Fibroblast of villous mesenchyme (primary cell): ENCODE measurements at places on chromosomes 11 and 22. TPM values are rescaled to one million over a fixed set of nuclear protein-coding genes. Genes with fewer than 3 reads are reported as not detected.

ANGPTL5 gene
- total RNA-seq, result not detected in 2 replicates

EIF3F gene
- total RNA-seq, result 182 and 216 TPM in 2 replicates

PAX6 gene
- not detected in 2 replicates for total RNA-seq

DNA sequence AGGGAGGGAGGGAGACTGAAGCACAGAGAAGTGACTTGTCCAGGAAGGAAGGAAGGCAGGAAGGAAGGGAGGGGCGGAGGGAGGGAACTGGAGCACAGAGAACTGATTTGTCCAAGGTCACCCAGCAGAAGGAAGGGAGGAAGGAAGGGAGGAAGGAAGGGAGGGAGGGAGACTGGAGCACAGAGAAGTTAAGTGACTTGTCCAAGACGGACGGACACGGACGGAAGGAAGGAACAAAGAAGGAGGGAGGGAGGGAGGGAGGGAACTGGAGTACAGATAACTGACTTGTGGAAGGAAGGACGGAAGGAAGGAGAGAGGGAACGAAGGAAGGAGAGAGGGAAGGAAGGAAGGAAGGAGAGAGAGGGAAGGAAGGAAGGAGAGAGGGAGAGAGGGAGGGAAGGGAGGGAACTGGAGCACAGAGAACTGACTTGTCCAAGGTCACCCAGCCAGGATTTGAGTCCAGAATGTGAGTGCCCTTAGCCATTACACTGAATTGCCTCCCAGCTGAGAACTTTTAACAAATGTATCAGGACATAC is 1.5 kb downstream of the SLC35F2 start:
- DNase-seq, result no peak

OR8G1 gene
- total RNA-seq, result under 0.01 TPM in 1 of 2 replicates, not detected in the other

GRCh38 chr11:121372671-121373429 is 79.3 kb upstream of the SORL1 start:
- DNase-seq, result no peak

OR52E8 gene
- total RNA-seq, result not detected in 2 replicates

OR5B21 gene
- total RNA-seq, result under 0.01 TPM in 1 of 2 replicates, not detected in the other

SLC22A8 gene
- total RNA-seq, result not detected in 2 replicates

GRCh38 chr11:96242191-96242847 is 100.7 kb downstream of the MAML2 start:
- DNase-seq, result peak; percentile 84

GRCh38 chr11:12715131-12715530 is 40.9 kb downstream of the TEAD1 start:
- DNase-seq, result no peak

- no peak for DNase-seq
Measured at GRCh38 chr11:1970956-1971355, 23.8 kb downstream of the MRPL23 start.

DNA sequence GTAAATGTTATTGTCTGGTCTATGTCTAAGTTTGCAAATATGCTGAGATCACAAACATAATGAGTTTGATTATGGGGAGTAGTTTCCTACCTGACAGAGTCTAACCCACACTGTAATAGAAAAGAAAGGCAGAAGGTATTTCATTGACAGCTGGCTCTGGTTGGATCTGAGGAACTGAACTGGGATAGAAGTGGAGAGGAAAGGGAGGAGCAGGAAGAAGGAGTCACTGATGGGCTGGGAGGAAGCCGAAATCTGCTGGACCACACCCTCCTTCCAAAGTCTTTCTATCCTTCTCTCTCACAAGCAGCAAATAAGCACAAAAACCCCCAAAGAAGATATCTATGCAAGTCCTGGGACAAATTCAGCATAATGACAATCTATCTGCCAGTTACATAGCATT is 11.7 kb downstream of the BLID start:
- no peak for DNase-seq

GRCh38 chr22:17741866-17742526 is 32.3 kb downstream of the BID start:
- no peak for DNase-seq

SLC25A18 gene
- total RNA-seq, result under 0.01 and 0.32 TPM in 2 replicates

GRCh38 chr11:126452241-126453101 is 97.0 kb downstream of the ST3GAL4 start:
- DNase-seq, result no peak

DNA sequence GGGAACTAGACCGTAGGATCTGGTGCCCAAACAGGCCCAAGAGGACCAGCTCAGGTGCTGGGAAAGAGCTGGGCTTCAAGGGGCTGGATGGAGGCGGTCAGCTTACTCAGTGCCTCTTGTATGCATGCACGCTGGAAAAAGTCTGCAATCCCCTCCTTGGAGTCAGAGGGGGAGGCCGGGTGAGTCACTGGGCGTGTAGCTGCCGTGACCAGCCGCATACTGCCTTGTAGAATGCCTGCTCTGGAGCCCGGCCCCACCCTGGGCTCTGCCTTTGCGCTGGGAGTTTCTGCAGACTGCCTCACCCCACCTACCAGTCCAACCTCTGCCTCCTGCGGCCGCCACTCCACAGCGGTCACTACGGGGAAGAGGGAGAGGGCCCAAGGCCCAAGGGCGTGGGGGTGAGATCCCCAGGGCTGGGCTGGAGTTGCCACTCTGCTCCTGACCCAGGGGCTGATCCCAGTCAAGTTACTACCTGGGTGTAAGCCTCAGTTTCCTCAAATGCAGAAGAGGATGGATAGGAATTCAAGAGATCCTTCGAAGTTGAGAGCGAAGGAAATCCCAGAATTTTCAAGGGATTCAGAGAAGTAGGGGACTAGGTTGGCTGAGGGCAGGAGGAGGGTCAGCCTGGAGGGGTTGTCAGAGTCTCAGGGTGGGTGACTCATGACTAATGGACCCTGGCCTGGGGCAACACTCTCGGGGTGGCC is 4.2 kb downstream of the MRGPRF start:
- peak; percentile 97 for DNase-seq

DNA sequence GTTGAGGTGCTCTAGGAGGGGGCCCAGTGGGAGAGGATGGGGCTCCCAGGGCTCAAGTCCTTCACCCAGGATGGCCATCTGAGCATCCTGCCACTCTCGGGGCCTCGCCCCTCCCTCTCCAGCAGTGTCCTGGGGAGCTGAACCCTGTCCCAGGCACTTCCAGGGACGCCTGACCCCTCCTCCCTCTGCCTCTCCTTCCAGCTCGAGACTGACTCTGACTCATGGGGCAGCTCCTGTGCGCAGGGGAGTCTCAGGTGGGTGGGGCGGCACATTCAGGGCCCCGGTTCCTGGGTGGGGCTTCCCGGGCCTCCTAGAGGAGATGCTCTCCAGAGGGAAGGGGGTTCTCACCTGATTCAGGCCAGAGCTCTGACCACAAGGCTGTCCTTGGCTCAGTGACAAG is 77.1 kb upstream of the IGLL5 start:
- no peak for DNase-seq

CASP5 gene
- 0.43 TPM in 1 of 2 replicates, not detected in the other for total RNA-seq

DNA sequence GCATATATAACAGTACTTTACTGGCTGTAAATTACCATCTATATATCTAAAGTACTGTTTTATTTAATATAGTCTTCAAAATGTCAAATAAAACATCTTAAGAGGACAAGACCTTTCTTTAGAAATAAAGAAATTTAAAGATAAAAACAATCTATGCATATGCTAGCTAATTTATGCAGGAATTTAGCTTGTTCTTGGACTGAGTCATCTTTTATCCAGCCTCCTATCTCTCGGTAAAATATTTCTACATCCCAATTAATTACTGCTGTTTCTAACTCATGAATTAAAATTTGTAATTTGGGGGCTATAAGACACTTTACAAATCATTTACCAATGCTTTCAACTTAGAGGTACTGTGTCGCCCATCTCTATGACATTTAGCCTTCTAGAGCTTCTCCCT is 72.8 kb upstream of the DDI1 start:
- no peak for DNase-seq

- DNase-seq, result peak; percentile 97
Measured at GRCh38 chr11:96155627-96156378, 187.2 kb downstream of the MAML2 start.

DNA sequence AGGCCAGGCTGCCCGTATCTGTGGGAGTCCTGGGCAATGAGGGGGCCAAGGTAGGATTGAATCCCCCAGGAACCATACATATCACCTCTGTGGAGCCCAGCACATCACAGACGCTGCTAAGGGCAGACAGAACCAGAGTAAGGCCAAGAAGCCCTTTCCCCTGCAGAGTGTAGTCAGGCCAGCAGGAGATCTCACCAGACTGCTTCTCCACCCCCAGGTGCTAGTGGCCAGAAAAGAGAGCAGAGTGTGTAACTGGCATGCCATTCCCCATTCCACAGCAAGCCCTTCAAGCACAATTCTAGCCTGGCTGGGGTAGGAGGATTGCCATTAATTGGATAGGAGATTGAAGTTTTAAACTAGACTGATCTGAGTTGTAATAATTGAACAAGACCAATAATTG is 28.0 kb upstream of the FCHSD2 start:
- no peak for DNase-seq

DNA sequence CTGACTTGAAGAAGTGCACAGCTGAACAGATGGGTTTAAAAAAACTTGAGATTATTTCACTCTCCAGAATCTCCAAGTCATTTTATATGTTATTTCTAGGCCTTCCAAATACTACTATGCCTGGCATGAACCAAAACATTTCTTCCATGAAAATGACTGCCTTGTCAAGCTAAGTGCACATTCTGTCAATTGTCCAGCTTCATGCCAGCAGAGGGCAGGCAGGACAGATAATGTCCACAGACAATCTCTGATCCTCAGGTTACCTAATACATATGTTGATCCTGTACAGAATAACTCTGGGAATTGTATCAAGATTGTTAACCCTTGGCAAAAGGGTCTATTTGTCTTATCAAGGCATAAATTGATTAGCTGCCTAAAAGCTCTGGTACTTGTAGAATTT is 229.5 kb downstream of the AASDHPPT start:
- no peak for DNase-seq

DNA sequence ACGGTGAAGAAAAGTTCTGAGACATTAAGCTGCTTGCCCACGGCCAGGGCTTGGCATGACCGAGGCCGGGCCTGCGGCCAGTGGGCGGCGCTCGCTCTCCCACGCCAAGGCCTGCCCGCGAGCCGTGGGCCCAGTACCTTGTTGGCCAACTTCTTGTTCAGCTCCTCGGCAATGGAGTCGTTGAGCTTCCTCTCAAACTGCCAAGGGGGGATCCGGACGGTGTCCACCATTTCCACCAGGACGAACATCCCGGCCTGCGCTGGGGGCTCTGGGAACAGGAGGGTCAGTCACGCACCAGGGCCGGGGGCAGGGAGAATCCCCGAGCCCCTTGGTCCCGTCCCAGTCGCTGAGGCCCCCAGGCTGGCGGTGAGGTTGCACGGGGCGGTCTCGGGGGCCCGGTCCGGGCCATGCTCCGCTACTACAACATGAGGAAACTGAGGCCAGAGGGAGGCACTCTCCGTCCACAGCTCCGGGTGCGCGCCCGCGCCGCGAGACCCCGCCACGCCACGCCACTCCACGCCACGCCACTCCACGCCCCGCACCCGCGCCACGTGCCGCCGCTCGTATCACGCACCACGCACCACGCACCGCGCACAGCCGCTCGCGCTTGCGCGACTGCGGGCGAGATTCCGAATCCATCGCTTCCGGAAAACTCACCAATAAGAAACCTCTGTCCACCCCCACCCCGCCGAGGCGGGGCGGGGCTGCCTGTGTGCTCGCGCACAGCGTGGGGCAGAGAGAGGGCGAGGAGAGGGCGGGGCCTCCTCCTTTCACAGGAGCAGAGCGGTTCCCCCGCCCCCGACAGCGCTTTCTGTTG is at the start of gene POLR3H:
Gene POLR3H, minus strand, starts transcription at position 617 of the 817 bp plus-strand sequence. Its CDS starts 369 bp downstream, at position 248.
- peak; percentile 98 for DNase-seq

- DNase-seq, result no peak
Measured at GRCh38 chr11:78499971-78500370, 74.7 kb downstream of the NARS2 start.

DNA sequence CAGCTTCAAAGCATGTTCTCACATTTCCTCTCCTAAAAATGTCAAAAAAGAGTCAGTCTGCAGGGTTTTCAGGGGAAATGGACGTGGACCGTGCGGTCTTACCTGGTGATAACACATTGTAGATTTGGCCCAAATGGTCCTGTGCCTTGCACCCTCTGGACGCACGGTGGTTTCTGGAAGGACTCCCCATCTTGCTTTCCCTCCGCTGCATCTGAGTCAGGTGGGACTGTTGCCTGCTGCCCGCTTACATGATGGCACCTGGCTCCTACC is 1290.1 kb downstream of the TBC1D22A start:
- no peak for DNase-seq

- no peak for DNase-seq
Measured at GRCh38 chr11:115873813-115874212, 369.6 kb upstream of the CADM1 start.

GRCh38 chr11:113591117-113591516 is 115.0 kb downstream of the TMPRSS5 start:
- DNase-seq, result no peak

GRCh38 chr11:126444072-126444471 is 88.6 kb downstream of the ST3GAL4 start:
- no peak for DNase-seq

IGLL1 gene
- total RNA-seq, result not detected in 2 replicates

SPECC1L gene
- total RNA-seq, result 30.3 and 40.2 TPM in 2 replicates

ATG13 gene
- total RNA-seq, result 45.4 and 49.7 TPM in 2 replicates

FGF4 gene
- total RNA-seq, result not detected in 2 replicates

- peak; percentile 92 for DNase-seq
Measured at GRCh38 chr11:121466063-121466794, 13.5 kb upstream of the SORL1-AS1 start.

KIAA0930 gene
- total RNA-seq, result 44.5 and 55.4 TPM in 2 replicates

LRP4 gene
- 3.5 and 3.9 TPM in 2 replicates for total RNA-seq

C11orf87 gene
- total RNA-seq, result not detected in 2 replicates

MMP13 gene
- total RNA-seq, result not detected in 2 replicates

DNA sequence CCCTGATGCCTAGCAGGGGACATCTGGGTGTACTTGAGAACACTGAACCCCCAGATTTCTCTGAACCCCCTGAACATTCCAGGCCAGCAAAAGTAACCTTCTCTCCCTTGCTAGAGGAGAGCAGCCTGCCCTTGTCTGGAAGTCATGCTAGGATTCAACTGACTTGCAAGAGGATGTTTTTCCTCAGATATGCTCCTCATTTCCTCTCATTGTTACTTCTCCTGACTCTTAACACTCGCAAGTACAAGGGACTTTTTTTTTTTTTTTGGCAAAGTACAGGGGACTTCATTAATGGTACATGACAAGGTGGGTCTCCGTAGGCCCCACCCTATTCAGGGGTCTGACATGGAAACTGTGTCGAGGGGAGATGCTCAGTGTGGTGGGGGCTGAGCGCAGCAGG is 6.3 kb upstream of the MCHR1 start:
- DNase-seq, result no peak

DGCR6 gene
- 2.2 and 3.2 TPM in 2 replicates for total RNA-seq

GRCh38 chr11:84455691-84456090 is 1169.5 kb upstream of the CCDC90B start:
- DNase-seq, result no peak

CASP1 gene
- 31.1 and 37.4 TPM in 2 replicates for total RNA-seq

MAJIN gene
- total RNA-seq, result not detected in 2 replicates

CRYBB2 gene
- total RNA-seq, result not detected in 2 replicates

- DNase-seq, result peak; percentile 61
Measured at GRCh38 chr11:72012897-72013721, 14.4 kb downstream of the IL18BP start.

VPS26B gene
- 41.5 and 42.2 TPM in 2 replicates for total RNA-seq
